NCI-H1105 (cell line): ENCODE measurements at places on chromosomes 12 and 14.
A peak's percentile ranks its signal among the peaks of the same experiment; 100 is the strongest.

GRCh38 chr12:6928022-6928702, 403 bp downstream of the ATN1 start:
- DNase-seq: no peak

- DNase-seq: no peak
These were observed 6.0 kb upstream of the UBE2N start for GRCh38 chr12:93447555-93448290.

DNA sequence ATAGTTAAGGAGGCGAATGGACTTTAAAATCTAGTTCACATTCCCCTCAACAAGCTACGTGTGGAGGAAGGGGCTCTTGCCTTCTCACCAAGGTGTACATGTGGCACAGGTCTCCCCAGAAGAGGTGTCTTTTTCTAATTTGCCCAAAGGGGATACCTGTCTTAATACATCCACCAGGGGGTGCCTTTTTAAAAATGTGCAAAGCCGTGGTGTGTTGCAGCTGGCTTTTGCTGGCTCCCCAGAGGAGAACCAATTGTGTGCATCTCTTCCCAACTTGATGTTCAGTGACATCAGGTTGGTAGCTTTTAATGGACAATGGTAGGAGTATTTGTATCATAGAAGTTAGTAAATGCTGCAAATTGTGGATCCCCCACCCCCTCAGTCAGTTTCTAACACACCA, 33.8 kb downstream of the CREBL2 start:
- no peak for DNase-seq

DNA sequence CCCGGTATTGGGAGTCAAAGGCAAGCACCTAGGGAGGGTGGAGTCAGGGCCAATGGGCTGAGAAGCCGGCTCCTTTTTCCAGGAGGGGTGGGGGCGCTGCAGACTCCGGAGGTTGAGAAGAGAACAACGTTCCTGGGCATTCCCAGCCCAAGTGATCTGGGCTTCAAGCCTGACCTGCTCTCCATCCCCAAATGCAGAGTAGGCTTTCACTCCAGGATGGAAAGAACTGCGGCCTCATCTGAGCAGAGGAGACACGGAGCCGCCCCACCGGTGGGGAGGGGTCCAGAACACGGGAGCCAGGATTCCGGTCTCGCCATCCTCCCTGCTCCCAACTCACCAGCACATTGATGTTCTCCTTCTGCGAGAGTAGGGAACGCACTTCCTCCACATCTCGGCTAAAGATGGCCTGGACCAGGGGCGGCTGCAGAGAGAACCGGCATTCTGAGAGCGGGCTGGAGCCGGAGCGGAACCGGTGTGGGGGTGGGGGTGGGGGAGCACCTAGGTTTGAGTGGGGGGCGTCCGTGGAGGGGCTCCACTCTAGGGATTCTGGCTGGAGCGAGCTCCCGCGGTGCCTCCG, 605 bp downstream of the ANKRD52 start:
- DNase-seq: peak; percentile 14

DNA sequence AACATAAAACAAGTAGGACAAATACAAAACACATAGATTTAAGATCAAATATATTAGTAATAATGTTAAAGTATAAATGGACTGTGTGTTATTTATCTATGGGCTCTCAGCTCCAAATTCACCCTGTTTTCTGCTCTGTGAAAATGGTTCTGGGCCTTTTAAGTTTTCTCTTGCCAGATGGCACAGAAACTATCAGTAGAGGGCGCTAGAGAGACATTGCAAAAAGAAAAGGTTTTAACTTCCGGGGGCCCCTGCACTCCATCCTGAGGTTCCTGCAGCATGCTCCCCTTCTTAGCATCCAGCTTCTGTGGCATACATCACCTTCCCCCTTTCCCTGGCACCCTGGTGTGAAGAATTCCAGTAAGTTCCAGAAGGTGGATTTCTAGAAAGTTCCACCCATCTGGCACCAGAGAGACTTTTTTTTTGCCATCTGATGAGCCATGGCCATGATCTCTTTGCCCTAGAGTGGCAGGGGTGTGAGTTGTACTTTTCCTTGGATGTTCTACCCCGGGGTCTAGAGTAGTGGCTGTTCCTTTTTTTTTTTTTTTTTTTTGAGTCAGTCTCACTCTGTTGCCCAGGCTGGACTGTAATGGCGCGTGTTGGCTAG, 29.3 kb downstream of the ZCRB1 start:
- DNase-seq: no peak

GRCh38 chr14:24426150-24426911, 3.1 kb downstream of the CBLN3 start:
- DNase-seq: no peak

DNA sequence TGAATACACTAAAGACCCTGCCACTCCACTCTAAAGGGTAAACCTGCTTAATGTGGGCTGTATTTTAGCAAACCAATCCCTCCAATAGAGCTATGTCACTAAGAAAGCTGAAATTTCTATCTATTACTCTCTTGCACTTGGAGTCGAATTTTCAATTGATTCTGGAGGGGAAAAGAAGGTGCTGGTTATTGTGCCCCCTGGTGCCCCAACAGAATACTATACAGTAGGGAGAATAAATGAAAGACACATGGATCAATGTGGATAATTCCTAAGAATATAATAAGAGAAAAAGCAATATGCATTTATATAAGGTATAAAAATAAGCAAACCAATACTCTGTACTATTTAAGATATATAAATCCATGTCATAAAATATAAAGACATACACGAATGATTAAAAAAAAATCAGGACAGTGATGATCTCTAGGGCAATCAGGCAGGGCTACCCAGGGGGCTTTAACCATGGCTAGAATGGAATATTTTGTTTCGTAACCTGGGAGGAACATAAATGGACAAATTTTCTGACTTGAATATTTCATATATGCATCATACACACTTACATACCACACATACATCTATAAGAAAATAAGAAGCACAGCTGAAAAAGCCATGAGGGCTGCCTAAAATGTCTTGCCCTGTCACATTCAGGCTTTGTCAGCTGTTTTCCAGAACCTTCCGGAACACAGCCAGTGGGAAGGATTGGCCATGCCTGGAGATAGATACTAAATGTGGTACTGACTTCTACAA, 54.4 kb downstream of the EFCAB11 start:
- DNase-seq: peak; percentile 19

DNA sequence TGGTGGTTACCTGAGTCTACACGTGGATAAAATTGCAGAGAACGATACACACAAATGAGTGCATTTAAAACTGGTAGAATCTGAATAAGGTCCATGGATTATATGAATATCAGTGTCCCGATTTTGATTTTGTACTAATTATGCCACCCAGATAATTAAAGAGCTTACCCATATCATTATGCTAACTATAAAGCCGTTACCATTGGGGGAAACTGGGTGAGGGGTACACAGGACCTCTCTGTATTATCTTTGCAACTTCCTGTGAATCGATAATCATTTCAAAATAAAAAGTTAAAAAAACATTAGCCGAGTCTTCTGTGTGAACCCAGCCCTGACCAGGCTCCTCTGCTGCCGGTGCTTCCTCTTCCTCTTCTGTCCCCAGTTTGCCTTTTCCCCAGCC, 107.1 kb downstream of the SMOC1 start:
- no peak for DNase-seq

DNA sequence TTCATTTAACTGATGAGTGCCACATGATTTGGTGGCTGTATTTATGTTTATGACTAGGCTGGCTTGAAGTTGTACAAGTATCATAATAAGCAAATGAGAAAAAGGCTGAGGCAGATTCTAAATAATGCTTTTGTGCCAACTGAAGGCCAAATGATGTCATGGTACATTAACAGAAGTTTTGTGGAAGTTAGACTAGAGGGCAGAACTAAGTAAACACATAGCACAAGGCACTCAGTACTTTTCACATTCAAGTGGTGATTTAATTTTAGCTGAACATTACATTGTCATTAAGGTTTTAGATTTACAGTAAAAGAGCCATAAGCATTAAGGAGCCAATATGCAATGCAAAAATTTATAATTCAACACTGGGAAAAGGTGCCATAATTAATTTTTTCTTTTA, 21.1 kb downstream of the PPP1CC start:
- DNase-seq: no peak

GRCh38 chr12:111434680-111435338, 29.1 kb downstream of the SH2B3 start:
- no peak for DNase-seq

- no peak for DNase-seq
These were observed 112.7 kb downstream of the NCOR2 start for GRCh38 chr12:124454735-124455134.

- DNase-seq: no peak
These were observed 980.5 kb downstream of the FLRT2 start for GRCh38 chr14:86510491-86510890.

GRCh38 chr12:57872362-57872761, 25.8 kb upstream of the CTDSP2 start:
- no peak for DNase-seq

GRCh38 chr14:85625925-85626585, 96.1 kb downstream of the FLRT2 start:
- DNase-seq: no peak

- DNase-seq: no peak
These were observed 6.3 kb upstream of the PWP1 start for GRCh38 chr12:107679336-107679735.

DNA sequence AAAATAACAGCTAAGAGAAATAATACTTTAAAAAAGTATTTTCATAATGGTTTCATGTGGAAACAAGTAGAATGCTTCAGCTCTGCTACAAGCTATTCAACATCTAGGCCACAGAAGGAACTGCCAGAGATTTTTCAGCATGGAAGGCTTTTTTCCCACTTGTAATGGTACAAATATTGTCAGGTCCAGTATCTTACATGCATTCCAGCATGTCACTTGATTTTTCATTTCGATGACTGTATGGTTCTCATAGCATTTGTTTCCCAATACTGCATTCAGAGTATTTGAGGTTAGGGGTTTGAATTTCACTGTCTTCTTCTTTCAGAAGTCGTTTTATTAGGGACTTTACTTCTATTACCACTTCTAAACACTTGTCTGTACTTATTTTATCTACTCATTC, 1701.5 kb upstream of the FLRT2 start:
- no peak for DNase-seq

DNA sequence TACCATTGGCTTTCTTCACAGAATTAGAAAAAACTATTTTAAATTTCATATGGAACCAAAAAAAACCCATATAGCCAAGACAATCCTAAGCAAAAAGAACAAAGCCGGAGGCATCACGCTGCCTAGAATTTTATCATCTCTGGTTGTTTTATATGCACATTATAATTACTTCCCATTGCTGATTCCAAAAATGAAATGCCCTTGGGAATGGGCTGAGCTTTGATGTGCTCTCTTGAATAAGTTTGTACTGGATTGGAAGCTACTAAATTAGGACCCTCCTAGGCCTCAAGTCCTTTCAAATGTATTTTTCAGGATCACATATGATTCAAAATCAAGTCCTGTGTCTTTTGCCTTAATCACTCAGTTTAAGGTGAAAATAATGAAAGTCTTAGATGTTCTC, 58.9 kb upstream of the DUSP6 start:
- DNase-seq: no peak

DNA sequence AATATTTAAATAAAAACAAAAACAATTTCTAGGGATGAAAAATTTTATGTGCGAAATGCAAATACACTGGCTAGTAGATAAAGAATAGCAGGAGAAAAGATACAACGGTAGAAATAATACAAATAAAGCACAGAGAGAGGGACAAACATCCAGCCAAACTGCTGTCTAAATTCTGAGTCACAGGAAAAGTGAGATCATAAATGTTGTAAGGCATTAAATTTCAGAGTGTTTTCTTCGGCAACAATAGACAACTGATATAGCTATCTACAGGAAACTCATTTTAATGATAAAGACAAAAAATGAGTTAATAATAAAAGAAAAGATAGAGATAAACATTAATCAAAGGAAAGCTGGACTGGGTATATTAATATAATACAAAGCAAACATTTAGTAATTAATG, 122.2 kb downstream of the NTS start:
- DNase-seq: no peak
